ENCODE measurements at places on chromosomes 1 and 21.

DNA sequence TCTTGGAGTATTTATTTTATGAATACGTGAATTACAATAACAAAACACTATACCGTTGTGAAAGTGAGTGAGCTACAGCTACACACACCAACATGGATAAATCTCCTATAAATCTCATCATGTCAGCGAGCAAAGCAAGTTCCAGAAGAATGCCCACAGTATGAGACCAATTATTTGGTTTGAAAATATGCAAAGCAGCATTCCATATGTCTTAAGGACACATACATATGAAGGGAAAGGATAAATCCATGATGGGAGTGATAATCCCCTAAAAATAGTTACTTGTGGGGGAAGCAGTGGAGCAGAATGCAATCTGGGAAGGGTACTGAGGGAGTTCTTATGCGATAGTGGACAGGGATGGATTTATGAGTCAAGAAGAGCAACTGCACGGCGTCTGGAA lies 261.3 kb downstream of the DISC1 start:
- DNase-seq, result no peak

GRCh38 chr1:25517476-25518394 lies 25.7 kb upstream of the LDLRAP1 start:
- DNase-seq, result no peak

GRCh38 chr1:240616018-240616417 lies 4.1 kb upstream of the GREM2 start:
- no peak for DNase-seq

- no peak for DNase-seq
Observed at GRCh38 chr1:85654066-85654782, 54.0 kb downstream of the ZNHIT6 start.

- DNase-seq, result no peak
Observed at GRCh38 chr1:53732912-53733317, 6.0 kb downstream of the GLIS1 start.

- no peak for DNase-seq
Observed at GRCh38 chr1:4939266-4939665, 284.9 kb downstream of the AJAP1 start.

- peak; percentile 70 for DNase-seq
Observed at GRCh38 chr1:169044296-169044695, 62.2 kb upstream of the ATP1B1 start.

- no peak for DNase-seq
Observed at GRCh38 chr21:36699546-36700294, 805 bp downstream of the SIM2 start.

GRCh38 chr1:30822966-30823581 lies 65.5 kb upstream of the LAPTM5 start:
- DNase-seq, result peak; percentile 54

GRCh38 chr1:231369282-231369681 lies 31.2 kb downstream of the SPRTN start:
- no peak for DNase-seq

DNA sequence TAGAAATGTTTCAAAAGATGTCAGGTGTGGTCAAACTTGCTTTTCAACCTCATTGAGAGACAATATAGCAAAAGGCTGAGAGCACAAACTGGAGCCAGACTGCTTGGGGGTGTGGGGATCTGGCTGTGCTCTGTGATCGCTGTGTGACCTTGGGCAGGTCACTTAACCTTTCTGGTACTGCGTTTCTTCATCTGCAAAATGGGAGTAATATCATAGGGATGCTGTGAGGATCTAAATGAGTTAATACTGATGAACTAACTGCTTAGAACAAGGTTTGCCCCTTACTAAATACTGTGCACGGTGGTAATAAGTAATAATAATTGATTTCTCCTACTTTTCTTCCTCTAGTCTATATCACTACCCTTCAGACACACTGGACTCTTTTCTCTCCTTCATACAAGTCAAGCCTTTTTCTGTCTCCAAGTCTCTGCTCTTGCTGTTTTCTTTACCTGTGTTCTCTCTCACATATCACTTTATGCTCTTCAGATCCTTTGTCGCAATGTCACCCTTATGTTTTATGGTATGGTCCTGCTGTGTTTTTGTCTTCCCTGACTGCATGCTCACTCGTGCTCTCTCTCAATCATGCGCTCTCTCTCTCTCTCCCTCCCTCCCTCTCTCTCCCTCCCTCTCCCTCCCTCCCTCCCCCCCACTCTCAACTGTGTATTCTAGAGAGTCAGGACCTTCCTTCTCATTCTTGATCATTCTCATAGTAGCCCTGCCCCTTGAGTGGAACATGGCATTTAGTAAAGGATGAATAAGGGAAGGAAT lies 3.3 kb downstream of the MGST3 start:
- DNase-seq, result no peak

GRCh38 chr1:85911742-85912141 lies 203.5 kb upstream of the ZNHIT6 start:
- DNase-seq, result no peak

Data from hematopoietic multipotent progenitor cell (in vitro differentiated cells).